ENCODE measurements at places on chromosomes 16 and 17. TPM values are rescaled to one million over a fixed set of nuclear protein-coding genes. Genes with fewer than 3 reads are reported as not detected.
A peak's percentile ranks its signal among the peaks of the same experiment; 100 is the strongest.

DNA sequence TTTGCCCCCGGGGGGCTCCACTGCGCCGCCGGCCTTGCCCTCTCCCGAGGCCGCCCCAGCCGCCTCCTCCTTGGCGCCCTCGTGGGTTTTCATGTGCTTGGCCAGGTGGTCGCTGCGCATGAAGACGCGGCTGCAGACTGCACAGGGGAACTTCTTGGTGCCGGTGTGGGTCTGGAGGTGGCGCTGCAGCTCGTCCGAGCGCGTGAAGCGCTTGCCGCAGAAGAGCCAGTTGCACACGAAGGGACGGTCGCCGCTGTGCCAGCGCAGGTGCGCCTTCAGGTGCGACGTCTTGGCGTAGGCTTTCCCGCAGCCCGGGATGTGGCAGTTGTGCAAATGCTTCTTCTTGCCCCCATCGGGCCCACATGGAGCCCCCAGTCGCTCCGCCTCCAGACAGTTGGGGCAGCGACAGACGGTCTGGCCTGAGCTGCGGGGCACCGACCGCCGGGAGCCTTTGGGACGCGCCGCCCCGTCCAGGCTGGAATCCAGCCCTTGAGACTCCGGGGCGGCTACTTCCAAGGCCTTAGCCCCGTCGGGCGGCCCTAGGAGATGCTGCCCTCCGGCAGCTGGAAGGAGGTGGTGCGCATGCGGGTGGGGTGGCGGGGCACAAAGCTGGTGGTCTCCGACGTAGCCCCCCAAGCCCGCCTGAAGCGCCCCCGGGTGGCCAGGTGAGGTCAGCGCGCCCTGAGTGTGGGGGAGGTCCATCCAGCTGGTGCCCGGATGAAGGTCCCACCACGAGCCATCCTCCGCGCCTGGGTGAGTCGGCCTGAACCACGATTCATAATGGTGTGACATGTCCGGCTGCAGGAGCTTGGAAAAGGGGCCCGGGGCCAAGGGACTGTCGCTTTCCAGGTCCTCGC, 3.4 kb downstream of the SP6 start:
- H3K36me3 ChIP-seq: no peaks in the 10 kb centered on the region
- no peak overlapping the region for H3K27ac ChIP-seq
- no peaks in the 10 kb centered on the region for H3K27me3 ChIP-seq
- no peaks in the 10 kb centered on the region for H3K4me1 ChIP-seq
- H3K4me3 ChIP-seq: no peak overlapping the region

DNA sequence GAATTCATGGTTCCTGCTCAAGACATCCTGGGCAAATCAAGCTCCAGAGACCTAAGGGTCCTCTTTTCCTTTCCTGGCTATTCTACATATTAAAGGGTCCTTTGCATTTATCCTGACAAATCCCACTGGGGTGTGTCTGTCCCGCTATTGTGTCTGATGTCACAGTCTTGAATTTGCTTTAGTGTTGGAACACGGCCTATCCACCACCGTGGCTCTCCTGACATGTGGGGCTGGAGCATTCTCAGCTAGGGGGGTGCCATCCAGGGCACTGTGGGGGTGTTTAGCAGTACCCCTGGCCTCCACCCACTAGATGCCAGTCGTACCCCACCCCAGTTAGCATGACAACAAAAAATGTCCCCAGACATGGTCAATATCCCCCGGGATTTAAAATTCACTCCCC, 92.9 kb downstream of the IRF8 start:
- DNase-seq: no peak
- H3K4me3 ChIP-seq: no peak overlapping the region
- no peaks in the 10 kb centered on the region for H3K27me3 ChIP-seq
- no peak overlapping the region for H3K27ac ChIP-seq
- no peaks in the 10 kb centered on the region for H3K36me3 ChIP-seq

DNA sequence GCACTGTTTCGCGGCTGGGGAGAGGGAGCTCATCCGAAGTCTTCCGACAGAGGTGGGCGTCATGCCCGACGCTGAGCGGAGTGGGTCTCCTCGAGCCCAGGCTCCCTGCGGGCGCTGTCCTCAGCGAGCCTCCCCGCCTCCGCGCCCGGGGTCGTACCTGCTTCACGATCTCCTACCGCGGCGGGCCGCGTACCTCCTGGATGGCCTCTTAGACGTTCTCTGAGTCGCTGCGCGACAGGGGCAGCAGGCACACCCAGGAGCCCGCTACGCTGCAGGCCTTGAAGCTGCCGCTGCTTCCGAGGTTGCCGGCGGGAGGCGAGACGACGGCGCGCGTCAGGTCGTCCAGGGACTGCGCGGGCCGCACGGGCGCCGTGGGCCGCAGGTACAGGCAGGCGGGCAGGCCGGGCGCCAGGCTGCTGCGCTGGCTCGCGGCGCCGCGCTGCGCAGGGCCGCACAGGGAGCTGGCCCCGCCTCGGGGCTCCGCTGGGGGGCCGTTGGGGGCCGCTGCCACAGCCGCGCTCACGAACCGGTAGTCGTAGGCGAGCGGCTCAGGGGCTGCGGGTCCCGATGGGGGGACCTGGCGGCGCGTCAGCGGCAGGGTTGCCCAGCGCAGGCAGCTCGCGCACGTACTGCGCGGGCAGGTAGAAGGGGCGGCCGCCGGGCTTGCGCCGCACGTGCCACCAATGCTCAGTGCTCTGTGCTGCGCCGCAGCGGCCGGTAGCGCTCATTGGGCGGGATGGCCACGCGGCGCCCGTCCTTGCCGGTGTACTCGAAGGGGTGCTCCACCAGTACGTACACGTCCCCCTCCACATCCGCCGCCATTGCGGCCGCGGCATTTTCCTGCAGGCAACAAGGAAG, 116.4 kb upstream of the SMURF2 start:
- peaks cover 16% of the 10 kb centered on the region for H3K36me3 ChIP-seq
- no peak overlapping the region for H3K27ac ChIP-seq
- peaks cover 63% of the 10 kb centered on the region for H3K4me1 ChIP-seq
- H3K27me3 ChIP-seq: peaks cover 56% of the 10 kb centered on the region
- peak overlapping the region; percentile 24 for H3K4me3 ChIP-seq

Gene TXNDC11
- total RNA-seq: 55.0 TPM

GRCh38 chr16:51747329-51747728, 596.3 kb upstream of the SALL1 start:
- DNase-seq: no peak
- no peaks in the 10 kb centered on the region for H3K27me3 ChIP-seq
- H3K4me1 ChIP-seq: no peaks in the 10 kb centered on the region
- no peak overlapping the region for H3K27ac ChIP-seq

DNA sequence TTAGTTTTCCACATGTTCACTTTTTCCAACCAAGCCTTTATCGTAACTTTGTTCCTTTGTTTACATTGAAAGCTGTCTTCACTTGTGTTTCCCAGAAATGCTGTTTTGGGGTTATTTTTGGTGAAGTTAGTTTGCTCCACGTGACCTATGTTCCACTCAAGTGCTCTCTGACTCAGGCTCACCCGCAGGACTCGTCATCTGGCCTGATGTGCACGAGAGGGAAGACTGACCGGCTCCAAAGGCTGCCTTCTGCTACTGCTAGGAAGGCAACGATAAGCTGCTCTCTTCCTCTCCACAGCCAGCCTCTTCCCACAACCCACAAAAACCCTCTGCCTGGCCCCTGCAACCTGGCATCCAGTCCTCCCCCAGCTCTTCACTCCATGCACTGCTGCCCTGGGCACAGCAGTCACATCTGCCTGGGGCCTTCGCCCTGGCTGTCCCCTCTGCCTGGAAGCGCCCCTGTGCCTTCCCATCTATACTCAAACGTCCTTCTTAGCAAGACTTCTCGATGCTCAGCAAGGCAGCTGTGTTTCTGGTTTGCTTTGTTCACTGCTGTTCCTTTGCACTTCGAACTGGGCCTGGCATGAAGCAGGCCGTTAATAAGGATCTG, 28.0 kb downstream of the ZCCHC14 start:
- H3K27me3 ChIP-seq: no peaks in the 10 kb centered on the region
- peak overlapping the region; percentile 95 for H3K27ac ChIP-seq
- H3K4me1 ChIP-seq: no peaks in the 10 kb centered on the region
- DNase-seq: peak; percentile 61

DNA sequence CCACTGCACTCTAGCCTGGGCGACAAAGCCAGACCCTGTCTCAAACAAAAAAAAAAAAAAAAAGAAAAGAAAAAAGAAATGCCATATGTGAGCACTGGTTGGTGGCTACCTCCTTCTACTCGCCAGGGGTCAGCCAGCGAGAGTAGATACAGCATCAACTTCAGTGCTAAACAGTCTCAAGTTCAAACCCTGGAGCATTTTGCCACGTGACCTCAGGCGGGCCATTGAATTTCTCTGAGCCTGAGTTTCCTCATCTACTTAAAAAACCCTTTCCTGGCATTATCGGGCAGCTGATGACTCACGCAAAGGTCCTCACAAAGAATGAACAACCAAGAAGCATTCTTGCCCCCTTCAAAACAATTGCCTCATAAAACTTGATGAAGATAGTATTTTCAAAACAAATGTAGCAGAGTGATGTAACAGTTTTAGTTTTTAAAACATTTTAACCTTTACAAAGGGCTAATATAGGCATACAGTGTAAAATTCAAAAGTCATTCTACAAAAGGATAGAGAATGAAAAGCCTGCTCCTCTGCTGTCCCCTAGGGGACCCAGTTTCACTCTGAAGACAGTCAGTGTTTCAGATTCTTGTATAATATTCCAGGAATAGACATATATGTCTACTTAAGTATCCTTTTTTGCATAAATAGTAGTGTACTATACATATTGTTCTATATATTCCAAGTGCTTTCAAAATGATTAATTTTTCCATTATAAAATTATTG, 28.4 kb downstream of the DNAH2 start:
- no peaks in the 10 kb centered on the region for H3K4me1 ChIP-seq
- H3K36me3 ChIP-seq: no peaks in the 10 kb centered on the region
- H3K27me3 ChIP-seq: no peaks in the 10 kb centered on the region

Gene GLP2R
- total RNA-seq: not detected

- no peaks in the 10 kb centered on the region for H3K4me1 ChIP-seq
- H3K27me3 ChIP-seq: no peaks in the 10 kb centered on the region
- no peak overlapping the region for H3K4me3 ChIP-seq
- DNase-seq: no peak
- H3K36me3 ChIP-seq: no peaks in the 10 kb centered on the region
These were observed 392.1 kb upstream of the SALL1 start for GRCh38 chr16:51542981-51543815.

GRCh38 chr17:9677411-9677810, 32.1 kb downstream of the USP43 start:
- no peak for DNase-seq
- H3K27me3 ChIP-seq: no peaks in the 10 kb centered on the region
- H3K36me3 ChIP-seq: no peaks in the 10 kb centered on the region
- H3K4me1 ChIP-seq: no peaks in the 10 kb centered on the region
- no peak overlapping the region for H3K4me3 ChIP-seq

Gene P2RX1
- total RNA-seq: 8.6 TPM

DNA sequence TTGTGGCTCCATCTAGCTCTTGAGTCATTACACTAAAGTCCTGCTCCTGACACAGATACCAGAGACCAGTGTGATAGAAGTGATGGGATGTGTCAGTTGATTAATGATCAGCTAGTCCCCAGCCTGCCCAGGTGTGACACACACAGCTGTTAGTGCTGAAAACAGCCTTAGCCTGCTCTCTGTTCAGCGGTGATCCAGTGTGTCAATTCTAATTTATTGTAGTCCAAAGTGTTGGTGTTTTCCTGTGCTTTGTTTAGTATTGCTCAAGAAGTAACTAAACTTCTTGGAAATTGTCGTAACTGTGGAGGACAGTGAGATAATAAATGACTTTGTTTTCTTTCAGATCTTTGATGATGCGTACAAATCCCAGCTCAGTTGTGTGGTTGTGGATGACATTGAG, 92.3 kb downstream of the WNT3 start:
- no peak for DNase-seq
- H3K4me3 ChIP-seq: no peak overlapping the region
- no peak overlapping the region for H3K27ac ChIP-seq
- no peaks in the 10 kb centered on the region for H3K27me3 ChIP-seq
- no peaks in the 10 kb centered on the region for H3K4me1 ChIP-seq
- peaks cover 48% of the 10 kb centered on the region for H3K36me3 ChIP-seq

DNA sequence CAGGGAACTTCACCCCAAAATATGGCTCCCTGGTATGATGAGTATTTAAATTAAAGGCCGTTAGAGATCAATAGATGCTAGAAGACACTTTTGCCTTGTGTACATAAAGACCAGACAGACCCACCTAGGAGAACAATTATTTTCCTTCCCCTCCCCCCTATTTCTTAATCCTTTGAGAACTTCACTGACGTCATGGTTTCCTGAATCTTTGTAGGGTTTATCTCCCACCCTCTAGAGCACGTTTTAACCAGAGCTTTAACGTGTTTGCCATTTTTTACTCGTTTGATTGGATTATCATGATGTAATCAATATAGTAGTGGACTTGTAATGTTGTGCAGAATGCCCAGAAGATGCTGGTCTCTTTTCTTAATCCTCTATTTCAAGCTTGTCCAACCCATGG, 22.9 kb upstream of the XYLT2 start:
- no peak for DNase-seq
- no peak overlapping the region for H3K27ac ChIP-seq
- H3K27me3 ChIP-seq: no peaks in the 10 kb centered on the region
- H3K4me1 ChIP-seq: no peaks in the 10 kb centered on the region
- no peaks in the 10 kb centered on the region for H3K36me3 ChIP-seq
- H3K4me3 ChIP-seq: no peak overlapping the region

Gene CALB2
- total RNA-seq: 5.9 TPM
